ENCODE measurements at places on chromosomes 6 and 20.

DNA sequence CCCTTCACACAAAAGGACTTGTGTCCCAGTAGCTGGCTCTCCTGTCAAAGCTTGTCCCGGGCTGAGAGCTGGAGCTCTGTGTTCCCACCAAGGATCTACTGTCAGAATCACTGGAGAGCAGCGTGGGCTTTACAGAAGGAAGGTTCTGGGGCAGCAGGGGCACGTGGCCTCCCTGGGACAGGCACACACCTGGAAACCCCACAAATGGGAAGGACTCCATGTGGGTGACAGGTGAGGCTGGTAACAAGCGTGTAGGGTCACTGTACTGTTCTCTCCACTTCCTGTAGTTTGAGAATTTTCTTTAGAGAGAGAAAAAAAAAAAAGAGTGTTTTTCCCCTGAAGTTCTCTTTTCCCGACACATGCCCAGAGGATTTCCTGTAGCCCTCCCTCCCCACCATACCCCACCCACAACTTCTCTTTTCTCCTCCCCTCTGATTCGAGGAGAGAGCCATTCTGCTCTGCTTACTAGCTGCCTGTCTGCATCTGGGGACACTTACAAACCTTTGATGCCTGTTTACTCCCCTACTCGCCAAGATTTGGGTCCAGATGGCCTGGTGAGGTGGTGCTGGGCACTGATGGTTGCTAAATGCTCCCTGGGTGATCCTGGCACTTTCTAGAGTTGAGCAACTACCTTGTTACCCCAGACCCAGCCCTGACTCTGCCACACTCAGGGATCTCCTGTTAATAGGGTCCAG, 84.1 kb upstream of the SIRPA start:
- no peak for DNase-seq

DNA sequence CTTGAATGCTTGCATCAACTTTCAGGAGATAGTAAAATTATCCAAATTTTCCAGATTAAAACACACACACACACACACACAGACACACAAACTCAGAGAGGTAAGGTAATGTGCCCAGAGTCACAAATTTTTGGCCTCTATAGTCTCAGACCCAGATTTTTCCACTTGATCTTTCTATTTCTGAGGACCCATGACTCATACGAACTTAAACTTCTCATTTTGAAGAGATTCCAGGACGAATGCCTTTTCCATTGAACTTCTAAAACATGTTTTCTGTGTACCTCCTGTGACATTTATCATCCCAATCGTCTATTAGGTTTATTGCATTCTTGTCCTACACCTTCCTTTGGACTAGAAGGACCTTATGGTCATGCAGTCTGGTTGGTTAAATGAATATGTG, 172.9 kb upstream of the COL21A1 start:
- no peak for DNase-seq

DNA sequence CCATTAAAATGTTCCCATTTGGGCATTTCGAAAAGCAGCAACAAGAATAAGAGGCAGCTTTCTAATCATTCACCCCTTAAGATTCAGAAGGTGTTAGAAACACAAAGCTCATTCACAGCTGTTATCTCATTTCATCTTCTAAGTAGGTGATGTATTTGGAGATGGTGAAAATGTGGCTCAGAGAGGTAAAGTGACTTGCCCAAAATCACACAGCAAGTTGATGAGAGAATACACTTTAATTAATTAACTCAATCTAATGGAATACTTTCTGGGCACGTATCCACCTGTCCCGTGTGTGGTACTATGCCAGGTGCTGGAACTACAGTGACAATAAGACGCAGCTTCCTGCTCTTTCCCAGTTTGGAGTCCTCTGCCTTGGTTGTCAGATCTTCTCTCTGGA, 147.4 kb upstream of the LRFN2 start:
- DNase-seq = no peak

GRCh38 chr6:43275801-43276576, 22.1 kb upstream of the SLC22A7 start:
- DNase-seq = peak; percentile 71

GRCh38 chr20:237489-237888, 10.4 kb downstream of the DEFB129 start:
- DNase-seq = no peak

DNA sequence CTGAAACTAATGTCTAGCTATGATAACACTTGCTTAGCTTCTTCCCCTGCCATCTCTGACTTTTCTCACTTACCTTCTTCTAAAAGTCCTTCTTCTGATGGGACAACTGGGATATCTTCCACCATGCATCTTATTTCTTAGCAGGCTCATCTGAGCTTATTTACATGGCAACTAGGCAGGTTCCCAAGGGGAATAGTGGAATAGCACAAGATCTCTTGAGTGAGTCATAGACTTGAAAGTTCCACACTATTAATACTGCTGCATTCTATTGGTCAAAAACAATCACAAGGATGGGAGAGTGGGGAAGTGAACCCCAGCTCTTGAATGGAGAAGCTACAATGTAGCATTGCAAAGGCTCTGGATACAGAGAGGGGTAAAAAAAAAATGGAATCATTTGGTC, 142.1 kb downstream of the HAO1 start:
- no peak for DNase-seq

GRCh38 chr6:156953127-156953478, 175.9 kb downstream of the ARID1B start:
- DNase-seq = no peak

DNA sequence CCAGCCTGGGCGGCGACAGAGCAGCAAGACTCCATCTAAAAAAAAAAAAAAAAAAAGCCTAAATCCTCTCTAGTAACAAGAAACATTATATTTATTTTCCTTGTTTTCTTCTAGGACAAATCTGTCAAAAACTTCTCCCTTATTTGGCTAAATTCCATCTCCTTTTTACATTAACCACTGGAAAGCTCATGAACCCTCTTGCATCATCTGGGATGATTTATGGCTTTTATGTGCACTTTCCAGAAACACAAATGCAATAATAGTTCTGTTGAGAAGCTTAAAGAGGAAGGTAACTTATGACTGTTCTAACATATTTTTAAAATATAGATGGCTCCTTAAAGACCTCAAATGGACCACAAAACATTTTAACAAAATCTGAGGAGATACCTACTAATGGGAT, 526.1 kb upstream of the SPTLC3 start:
- no peak for DNase-seq

DNA sequence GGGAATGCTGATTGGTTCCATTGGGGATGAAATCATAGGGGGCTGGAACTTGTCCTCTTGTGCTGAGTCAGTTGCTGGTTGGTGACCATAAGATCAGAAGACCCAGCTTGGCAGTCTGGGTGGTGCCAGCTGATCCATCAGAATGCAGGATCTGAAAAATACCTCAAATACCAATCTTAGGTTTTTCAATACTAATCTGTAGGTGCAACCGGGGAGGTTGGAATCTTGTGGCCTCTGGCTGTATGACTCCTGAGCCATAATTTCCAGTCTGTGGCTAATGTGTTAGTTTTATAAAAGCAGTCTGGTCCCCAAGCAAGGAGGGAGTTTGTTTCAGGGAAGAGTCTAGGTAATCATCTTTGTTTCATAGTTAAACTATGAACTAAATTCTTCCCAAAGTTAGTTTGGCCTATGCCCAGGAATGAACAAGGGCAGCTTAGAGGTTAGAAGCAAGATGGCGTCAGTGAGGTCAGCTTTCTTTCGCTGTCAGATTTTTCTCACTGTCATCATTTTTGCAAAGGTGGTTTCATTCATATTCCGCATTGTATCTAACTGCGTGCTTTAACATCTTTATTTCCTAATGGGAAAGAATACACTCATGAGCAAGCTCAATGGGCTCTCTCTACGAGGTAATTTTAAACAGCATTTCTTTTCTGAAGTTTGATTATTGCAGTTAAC, 2.0 kb downstream of the ARMH2 start:
- no peak for DNase-seq

All from GM13977 (cell line).